ENCODE measurements at places on chromosomes 4 and X. TPM values are rescaled to one million over a fixed set of nuclear protein-coding genes. Genes with fewer than 3 reads are reported as not detected.

- H3K4me3 ChIP-seq: no peak overlapping the region
- H3K27me3 ChIP-seq: no peaks in the 10 kb centered on the region
- DNase-seq: no peak
- peaks cover 14% of the 10 kb centered on the region for H3K36me3 ChIP-seq
- no peaks in the 10 kb centered on the region for H3K4me1 ChIP-seq
Measured at GRCh38 chr4:38078590-38079421, 118.6 kb downstream of the PTTG2 start.

GRCh38 chr4:41712425-41712824 is 36.1 kb downstream of the PHOX2B start:
- H3K4me3 ChIP-seq: no peak overlapping the region
- H3K36me3 ChIP-seq: no peaks in the 10 kb centered on the region
- no peaks in the 10 kb centered on the region for H3K4me1 ChIP-seq
- no peaks in the 10 kb centered on the region for H3K27me3 ChIP-seq
- H3K27ac ChIP-seq: no peak overlapping the region

GRCh38 chr4:76950052-76950955 is 752 bp downstream of the SEPTIN11 start:
- H3K27ac ChIP-seq: peak overlapping the region; percentile 83
- peaks cover 7% of the 10 kb centered on the region for H3K36me3 ChIP-seq
- H3K4me1 ChIP-seq: peaks cover 18% of the 10 kb centered on the region
- peak; percentile 63 for DNase-seq
- peak overlapping the region; percentile 84 for H3K4me3 ChIP-seq
- no peaks in the 10 kb centered on the region for H3K27me3 ChIP-seq

- no peak overlapping the region for H3K27ac ChIP-seq
- no peaks in the 10 kb centered on the region for H3K4me1 ChIP-seq
- DNase-seq: no peak
- H3K27me3 ChIP-seq: no peaks in the 10 kb centered on the region
Measured at GRCh38 chrX:66553973-66554372, 84.9 kb downstream of the EDA2R start.

GRCh38 chr4:54499308-54500074 is 158.3 kb upstream of the KIT start:
- H3K36me3 ChIP-seq: no peaks in the 10 kb centered on the region
- no peak for DNase-seq
- peaks cover 16% of the 10 kb centered on the region for H3K27me3 ChIP-seq
- no peak overlapping the region for H3K27ac ChIP-seq
- no peak overlapping the region for H3K4me3 ChIP-seq
- peaks cover 12% of the 10 kb centered on the region for H3K4me1 ChIP-seq

- no peaks in the 10 kb centered on the region for H3K36me3 ChIP-seq
- no peaks in the 10 kb centered on the region for H3K4me1 ChIP-seq
- no peak overlapping the region for H3K27ac ChIP-seq
Measured at GRCh38 chrX:44669626-44670025, 127.0 kb upstream of the FUNDC1 start.

DNA sequence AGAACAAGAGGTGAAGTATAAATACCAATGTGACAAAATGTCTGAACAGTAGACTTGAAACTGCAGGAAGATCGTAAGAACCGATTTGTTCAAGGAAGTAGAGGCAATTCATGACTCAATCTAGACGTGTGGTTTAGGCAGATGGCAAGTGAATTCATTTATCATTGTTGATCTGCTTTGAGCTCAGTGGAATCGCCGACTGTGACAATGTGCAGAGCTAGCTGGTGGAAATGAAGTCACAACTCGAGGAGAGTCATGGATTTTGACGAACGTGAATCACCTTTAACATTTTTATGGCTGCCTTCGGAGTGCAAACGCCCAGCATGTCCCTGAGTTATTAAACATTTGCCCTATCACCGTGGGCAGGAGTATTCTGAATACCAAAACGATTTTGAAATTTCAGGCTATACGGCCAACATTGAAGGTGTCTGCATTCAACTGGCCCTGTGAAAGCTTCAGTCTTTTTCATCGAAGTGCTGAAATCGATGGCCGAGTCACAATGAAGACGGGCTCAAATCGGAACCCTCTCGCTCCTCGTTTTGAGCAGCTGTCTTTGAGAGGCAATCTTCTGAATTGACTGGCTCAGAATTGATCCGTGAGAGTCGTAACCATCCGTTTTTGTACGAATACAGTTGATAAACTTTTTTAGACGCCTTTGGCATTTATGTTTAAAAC is 689 bp upstream of the OGT start:
- H3K4me3 ChIP-seq: peak overlapping the region; percentile 95
- peak; percentile 71 for DNase-seq
- peaks cover 23% of the 10 kb centered on the region for H3K4me1 ChIP-seq
- peak overlapping the region; percentile 98 for H3K27ac ChIP-seq
- peaks cover 39% of the 10 kb centered on the region for H3K36me3 ChIP-seq

DNA sequence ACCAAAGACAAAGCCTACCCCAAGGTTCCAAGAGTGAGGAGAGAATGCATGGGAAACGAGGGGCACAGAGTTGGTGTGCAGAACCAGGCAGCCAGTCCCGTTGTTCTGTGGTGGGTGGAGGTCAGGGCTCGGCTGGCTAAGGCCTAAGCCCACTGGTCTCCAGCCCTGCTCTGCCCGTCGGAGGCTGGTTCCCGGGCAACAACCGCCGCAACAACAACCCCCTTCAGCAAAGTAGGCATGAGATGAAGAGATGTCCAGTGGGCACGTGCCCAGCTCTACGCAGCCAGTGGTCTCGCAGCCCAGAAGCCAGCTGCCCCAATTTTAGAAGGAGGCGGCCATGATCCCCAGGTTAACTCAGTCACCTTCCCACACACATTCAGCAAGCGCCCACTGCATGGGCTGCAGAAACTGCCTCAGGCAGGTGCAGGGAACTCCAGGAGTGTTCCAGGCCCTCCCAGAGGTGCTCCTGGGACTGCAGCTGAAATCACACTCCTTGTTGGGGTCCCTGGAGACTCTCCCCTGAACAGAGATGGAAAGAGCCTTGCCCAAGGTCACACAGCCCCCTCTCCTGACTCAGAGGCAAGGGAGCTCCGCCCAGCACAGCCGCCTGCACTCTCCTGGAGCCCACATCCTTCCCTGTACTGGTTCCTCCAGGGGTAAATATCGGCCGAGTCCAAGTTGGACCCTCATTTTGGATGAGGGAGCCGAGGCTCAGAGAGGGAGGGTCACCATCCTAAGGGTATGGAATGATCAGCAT is 25.4 kb upstream of the HTRA3 start:
- H3K36me3 ChIP-seq: no peaks in the 10 kb centered on the region
- H3K4me3 ChIP-seq: no peak overlapping the region

GRCh38 chr4:20337261-20337664 is 85.6 kb downstream of the SLIT2 start:
- H3K36me3 ChIP-seq: no peaks in the 10 kb centered on the region
- no peak overlapping the region for H3K27ac ChIP-seq
- H3K27me3 ChIP-seq: no peaks in the 10 kb centered on the region
- no peak overlapping the region for H3K4me3 ChIP-seq
- DNase-seq: no peak

- no peaks in the 10 kb centered on the region for H3K36me3 ChIP-seq
- peaks cover 14% of the 10 kb centered on the region for H3K4me1 ChIP-seq
- H3K27me3 ChIP-seq: peaks cover 7% of the 10 kb centered on the region
- DNase-seq: no peak
Measured at GRCh38 chr4:159046683-159047082, 56.2 kb upstream of the RAPGEF2 start.

DNA sequence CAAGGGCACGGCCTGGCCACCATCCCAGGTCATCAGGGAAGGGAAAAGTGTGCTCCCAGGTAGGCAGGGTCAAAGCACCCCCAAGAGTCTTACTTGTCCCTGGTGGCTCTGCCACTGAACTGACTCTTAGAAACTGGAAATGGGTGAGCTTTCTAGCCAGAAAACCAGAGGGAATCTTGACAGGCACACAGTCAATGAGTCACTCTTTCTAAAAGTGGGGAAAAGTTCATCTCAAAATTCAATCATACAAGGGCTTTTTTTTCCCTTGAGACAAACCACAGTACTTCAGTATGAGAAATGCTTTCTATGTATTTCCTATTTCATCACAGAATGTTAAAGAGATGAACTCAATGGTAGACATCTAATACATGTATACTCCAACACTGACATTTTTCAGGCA is 12.5 kb downstream of the HPF1 start:
- no peaks in the 10 kb centered on the region for H3K4me1 ChIP-seq
- no peak for DNase-seq
- H3K36me3 ChIP-seq: peaks cover 5% of the 10 kb centered on the region
- H3K27ac ChIP-seq: no peak overlapping the region
- H3K27me3 ChIP-seq: no peaks in the 10 kb centered on the region

G6PD gene
- 135 TPM for total RNA-seq

DOK7 gene
- total RNA-seq: not detected

FRMPD4 gene
- not detected for total RNA-seq

DNA sequence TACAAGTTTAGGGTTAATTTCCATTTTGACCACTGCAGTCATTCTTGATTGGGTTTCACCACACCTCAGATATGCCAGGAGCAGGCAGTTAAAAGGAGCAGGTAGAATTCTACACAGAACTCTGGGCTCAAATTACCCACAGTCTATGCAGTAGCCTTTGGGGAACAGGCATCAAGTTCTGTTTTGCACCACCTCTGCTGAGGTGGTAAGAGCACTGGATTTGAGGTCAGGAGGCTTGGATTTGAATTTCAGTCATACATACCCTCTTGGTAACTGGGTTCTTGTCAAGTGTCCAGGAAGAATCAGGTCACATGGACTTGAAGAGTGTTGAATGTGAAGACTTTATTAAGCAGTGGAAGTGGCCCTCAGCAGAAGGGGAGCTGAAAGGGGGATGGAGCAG is 40.4 kb upstream of the PGK1 start:
- no peaks in the 10 kb centered on the region for H3K27me3 ChIP-seq
- no peak for DNase-seq
- H3K4me1 ChIP-seq: peaks cover 12% of the 10 kb centered on the region
- H3K4me3 ChIP-seq: no peak overlapping the region

DNA sequence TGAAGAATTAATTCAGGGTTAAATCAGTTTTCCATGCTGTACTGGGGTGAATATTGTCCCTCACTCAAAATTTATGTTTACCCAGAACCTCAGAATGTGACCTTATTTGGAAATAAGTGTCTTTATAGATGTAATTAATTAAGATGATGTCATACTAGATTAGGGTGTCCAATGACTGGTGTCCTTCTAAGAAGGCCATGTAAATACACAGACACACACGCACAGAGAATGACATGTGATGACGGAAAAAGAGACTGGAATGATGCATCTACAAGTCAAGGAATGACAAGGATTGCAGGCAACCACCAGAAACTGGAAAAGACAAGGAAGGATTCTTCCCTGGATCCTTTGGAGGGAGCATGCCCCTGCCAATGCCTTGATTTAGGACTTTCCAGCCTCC is 84.6 kb upstream of the GPR34 start:
- H3K27ac ChIP-seq: no peak overlapping the region
- H3K36me3 ChIP-seq: peaks cover 14% of the 10 kb centered on the region
- DNase-seq: no peak
- no peak overlapping the region for H3K4me3 ChIP-seq
- no peaks in the 10 kb centered on the region for H3K4me1 ChIP-seq
- no peaks in the 10 kb centered on the region for H3K27me3 ChIP-seq

DNA sequence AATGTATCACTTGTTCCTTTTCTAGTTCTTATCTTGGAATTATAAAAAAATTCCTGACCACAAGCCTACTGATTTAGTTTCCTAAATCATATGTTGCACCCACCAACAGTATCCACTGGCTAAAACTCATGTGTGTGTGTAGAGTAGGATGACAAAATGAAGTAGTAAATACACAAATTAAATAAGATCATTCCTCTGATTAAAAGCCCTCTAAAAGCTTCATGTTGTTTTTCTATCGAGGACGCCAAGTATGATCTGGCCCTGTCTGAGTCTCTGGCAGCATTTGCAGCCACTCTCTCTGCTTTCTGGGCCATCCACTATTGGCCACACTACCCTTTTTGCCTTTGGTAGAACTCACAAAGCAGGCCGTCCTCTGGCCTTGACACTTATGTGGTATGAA is 183.4 kb downstream of the PACRGL start:
- no peaks in the 10 kb centered on the region for H3K4me1 ChIP-seq
- H3K36me3 ChIP-seq: no peaks in the 10 kb centered on the region
- no peaks in the 10 kb centered on the region for H3K27me3 ChIP-seq

- H3K4me3 ChIP-seq: no peak overlapping the region
- H3K4me1 ChIP-seq: no peaks in the 10 kb centered on the region
- H3K36me3 ChIP-seq: peaks cover 69% of the 10 kb centered on the region
- no peak for DNase-seq
Measured at GRCh38 chr4:153593161-153593560, 90.9 kb upstream of the TLR2 start.

IL2 gene
- total RNA-seq: 0.60 TPM

- no peaks in the 10 kb centered on the region for H3K27me3 ChIP-seq
- H3K4me3 ChIP-seq: no peak overlapping the region
- DNase-seq: no peak
- no peaks in the 10 kb centered on the region for H3K36me3 ChIP-seq
Measured at GRCh38 chr4:3070709-3071500, 3.4 kb downstream of the HTT-AS start.

DNA sequence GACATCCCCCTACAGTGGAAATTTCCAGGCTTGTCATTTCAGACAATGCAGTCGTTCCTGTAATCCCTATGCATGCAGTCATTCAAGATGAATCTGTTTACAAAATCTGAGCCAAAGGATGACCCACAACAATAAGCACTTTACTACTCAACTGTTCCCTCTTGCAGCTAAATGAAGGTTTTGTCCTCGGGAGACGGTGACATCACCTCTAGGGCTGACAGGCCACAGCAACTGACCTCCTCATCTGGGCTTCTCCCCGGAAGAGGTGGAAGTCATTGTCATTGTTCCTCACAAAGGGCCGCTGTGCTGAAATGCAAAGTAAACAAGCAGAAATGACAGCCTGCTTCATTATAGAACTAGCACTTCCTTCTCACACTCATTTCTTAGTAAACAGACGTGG is 29.2 kb downstream of the CLRN2 start:
- H3K36me3 ChIP-seq: no peaks in the 10 kb centered on the region
- H3K27ac ChIP-seq: no peak overlapping the region
- H3K4me3 ChIP-seq: no peak overlapping the region

FGA gene
- total RNA-seq: not detected

- no peaks in the 10 kb centered on the region for H3K27me3 ChIP-seq
- H3K4me1 ChIP-seq: no peaks in the 10 kb centered on the region
- no peak for DNase-seq
- H3K27ac ChIP-seq: no peak overlapping the region
Measured at GRCh38 chrX:49930039-49930438, 7.6 kb downstream of the CLCN5 start.

HSFX1 gene
- 0.90 TPM for total RNA-seq

DNA sequence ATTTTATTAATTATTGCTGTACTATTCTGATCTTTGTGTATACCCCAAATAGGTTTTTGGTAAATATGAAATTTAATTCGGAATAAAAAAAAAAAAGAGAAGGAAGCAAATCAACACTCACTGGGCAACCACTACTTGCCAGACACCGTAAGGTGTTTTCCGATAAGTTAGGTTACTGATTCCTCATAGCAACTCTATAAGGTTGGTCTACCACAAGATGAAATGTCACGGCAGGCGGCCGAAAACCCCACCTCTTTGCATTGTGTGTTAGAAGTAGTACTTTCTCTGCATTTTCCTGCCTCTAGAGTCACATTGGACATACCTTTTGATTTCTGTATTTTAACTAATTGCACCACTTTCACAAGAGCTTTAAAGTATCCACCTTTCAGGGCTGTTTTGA is 44.5 kb upstream of the RASGEF1B start:
- H3K4me1 ChIP-seq: peaks cover 16% of the 10 kb centered on the region
- H3K27ac ChIP-seq: no peak overlapping the region
- no peaks in the 10 kb centered on the region for H3K27me3 ChIP-seq
